ENCODE measurements at places on chromosomes 2 and 18. TPM values are rescaled to one million over a fixed set of nuclear protein-coding genes. Genes with fewer than 3 reads are reported as not detected.

ELOA2 gene
- total RNA-seq: not detected

CD302 gene
- total RNA-seq: 0.61 TPM

MC2R gene
- not detected for total RNA-seq

KYNU gene
- total RNA-seq: not detected

SRD5A2 gene
- not detected for total RNA-seq

HYCC2 gene
- total RNA-seq: 27.3 TPM

CCDC74B gene
- 0.70 TPM for total RNA-seq

RIT2 gene
- not detected for total RNA-seq

CD28 gene
- 70.0 TPM for total RNA-seq

TXNDC2 gene
- not detected for total RNA-seq

DTNB gene
- total RNA-seq: 19.8 TPM

RNU2-63P gene
- 29.3 TPM for total RNA-seq

CPO gene
- not detected for total RNA-seq
